Hypothalamus (tissue), 51 donors: ENCODE measurements at places on chromosomes 2 and 18.

DNA sequence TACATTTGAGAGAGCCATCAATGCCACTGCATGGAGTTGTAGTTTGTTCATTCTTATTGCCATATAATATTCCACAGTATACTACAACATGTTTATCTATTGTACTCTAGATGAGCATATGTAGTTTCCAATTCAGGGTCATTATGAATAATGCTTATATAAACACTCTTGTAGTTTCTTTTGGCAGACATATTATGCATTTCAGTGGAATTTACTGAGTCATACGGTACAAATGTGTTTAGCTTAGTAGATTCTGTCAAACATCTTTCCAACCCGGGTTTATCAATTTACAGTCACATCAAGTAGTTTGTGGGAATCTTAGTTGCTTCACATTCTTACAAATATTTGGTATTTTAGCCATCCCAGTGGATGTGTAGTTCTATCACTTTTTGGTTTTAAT is 161.1 kb downstream of the KCNH7 start:
- no peak for DNase-seq

- DNase-seq = no peak
These were observed 57.6 kb upstream of the ZNF532 start for GRCh38 chr18:58806826-58807714.

GRCh38 chr2:157592374-157592773 is 36.3 kb downstream of the ACVR1C start:
- DNase-seq = no peak

GRCh38 chr2:69395866-69396265 is 8.8 kb upstream of the GFPT1 start:
- DNase-seq = no peak

DNA sequence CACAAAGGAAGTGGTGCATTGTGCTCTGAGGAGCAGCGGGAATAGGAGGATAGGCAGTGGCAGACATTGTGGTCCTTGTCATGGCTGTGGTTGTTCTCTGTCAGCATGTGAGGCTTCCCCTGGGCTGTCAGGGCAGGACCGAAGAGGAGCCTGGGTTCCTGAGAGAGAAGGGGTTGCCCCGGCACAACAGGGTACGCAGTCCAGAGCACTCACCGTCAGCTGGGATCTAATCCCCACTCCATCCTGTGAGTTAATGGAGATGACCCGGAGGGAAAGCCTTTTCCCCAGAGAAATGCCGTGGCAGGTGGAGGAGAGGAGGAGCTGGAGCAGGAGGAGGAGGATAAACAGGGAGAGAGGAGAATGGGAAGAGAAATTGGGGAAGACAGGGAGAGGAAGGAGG is 396.7 kb upstream of the HS6ST1 start:
- no peak for DNase-seq

DNA sequence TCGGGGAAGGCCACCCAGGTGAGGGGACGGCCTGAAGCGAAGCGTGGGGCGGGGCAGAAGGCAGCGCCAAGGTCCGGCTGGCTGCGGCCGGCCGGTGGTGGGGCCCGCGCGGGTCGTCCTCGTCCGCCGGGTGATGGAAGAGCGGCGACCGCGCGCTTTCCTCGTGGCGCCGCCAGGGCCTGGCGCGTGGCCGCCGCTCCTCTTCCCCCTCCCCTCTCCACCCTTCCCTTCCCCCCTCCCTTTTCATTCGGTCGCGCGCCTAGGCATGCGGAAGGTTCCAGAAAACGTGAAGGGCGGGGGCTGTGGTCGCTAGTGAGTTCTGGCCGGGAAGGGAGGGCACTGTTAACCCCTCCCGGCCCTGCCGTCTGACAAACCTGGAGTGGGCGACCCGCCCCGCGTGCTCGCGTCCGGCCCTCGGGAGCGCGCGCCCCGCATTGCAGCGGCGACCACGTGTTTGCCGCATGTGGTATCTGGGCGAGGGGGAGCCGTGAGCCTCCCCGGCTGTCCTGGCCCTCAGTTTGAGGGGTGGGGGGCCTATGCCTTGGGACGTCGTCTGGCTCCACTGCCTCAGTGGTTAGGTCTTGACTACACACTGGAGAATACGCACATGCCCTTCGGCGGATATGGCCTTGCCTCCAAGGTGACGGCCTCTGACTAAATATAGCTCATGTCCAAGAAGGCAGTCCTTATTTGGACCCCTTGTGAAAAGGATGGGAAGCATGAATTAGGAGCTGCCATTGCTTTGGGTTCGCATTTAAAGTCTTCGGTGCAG is 579 bp downstream of the MAT2A start:
- DNase-seq = peak; percentile 55

- no peak for DNase-seq
These were observed 24.0 kb downstream of the LYPD6B start for GRCh38 chr2:149062531-149062930.

GRCh38 chr18:2515171-2515787 is 56.0 kb downstream of the METTL4 start:
- no peak for DNase-seq

GRCh38 chr2:215567504-215567903 is 131.6 kb upstream of the FN1 start:
- DNase-seq = no peak

- no peak for DNase-seq
These were observed 190.8 kb upstream of the NDUFV2 start for GRCh38 chr18:8911408-8912340.

- DNase-seq = no peak
These were observed 82.7 kb downstream of the FAM168B start for GRCh38 chr2:131010566-131010965.

- DNase-seq = no peak
These were observed 446.6 kb downstream of the IRS1 start for GRCh38 chr2:226352941-226353560.

DNA sequence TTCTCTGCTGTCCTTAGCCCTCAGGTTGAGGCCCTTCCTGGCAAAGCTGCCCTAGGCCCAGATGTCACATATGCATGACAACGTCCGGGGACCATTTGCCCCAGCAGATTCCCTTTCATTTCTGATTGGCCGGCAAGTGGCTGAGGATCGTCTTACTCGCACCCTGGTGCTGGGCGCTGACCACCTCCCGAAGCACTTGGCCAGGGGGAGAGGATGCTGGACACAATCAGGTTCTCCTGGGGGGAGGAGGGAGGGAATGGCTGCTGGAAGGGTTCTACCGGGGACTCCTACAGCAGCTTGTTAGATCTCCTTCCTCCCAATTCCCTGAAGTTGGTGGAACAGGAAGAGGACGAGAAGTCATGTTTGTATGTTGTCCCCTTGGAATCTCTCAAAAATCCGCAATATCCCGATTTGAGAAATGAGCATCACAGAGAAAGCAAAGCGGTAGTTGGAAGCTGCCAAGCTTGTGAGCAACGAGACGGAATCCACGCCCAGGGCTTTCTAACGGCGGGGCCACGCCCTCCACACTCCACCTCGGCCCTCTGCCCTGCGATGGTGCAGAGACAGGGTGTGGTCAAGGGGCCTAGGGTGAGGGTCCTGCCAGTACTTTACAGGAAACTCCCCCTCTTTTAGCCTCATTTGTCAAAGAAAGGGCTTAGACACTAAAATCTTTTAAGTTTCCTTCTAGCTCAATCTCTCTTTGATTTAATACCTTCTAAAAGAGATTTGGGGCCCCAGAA is 61.8 kb upstream of the YWHAQ start:
- no peak for DNase-seq

DNA sequence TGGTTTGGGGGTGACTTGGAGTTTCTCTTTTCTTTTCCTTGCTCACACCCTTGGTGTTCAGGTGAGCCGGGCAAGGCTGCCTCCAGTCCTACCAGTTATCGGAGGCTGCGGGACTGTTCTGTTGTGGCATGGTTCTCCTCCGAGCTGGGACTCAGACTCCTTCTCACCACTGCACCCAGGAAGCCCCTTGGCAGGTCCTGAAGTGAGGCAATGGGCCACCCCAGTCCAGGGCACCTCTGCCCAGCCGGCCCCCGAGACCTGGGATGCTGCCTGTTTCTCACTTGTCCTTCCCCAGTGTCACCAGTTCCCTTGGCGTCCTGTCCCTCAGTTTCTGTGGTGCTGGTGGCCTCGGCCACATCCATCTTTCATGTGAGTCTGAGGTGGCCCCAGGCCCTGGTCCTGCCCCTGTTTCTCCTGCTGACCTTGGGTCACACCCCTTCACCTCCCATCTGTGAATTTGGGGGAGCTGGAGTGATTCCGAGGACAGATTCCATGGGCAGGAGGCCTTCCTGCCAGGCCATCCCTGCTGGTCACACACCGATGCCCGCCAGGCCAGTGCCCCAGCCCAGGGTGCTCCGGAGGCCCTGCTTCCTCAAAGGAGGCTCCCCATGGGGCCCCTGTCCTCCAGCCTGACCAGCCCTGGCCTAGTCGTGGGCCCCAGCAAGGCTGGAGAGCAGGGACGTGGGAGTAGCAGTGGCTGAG is 6.6 kb upstream of the KLHL30 start:
- DNase-seq = no peak

- DNase-seq = no peak
These were observed 2.5 kb downstream of the SP100 start for GRCh38 chr2:230418341-230419016.

DNA sequence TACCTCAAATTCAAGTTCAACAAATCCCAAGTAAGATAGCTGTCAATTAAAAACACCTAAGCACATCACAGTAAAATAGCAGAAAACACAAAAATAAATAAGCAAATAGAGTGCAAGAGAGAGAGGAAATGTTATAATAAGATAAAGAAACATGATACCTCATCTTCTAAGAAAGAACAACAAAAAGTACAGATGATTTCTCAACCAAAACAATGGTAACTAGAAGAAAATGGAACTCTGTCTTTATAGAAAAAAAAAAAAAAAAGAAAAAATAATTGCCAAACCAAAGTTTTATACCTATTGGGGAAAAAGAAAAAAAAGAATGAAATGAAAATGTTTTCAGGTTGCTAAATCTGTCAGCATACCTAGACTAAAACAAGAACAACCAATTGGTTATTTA is 1253.5 kb upstream of the CDH2 start:
- DNase-seq = no peak

- DNase-seq = no peak
These were observed 18.5 kb downstream of the RBMS1 start for GRCh38 chr2:160474891-160475787.

DNA sequence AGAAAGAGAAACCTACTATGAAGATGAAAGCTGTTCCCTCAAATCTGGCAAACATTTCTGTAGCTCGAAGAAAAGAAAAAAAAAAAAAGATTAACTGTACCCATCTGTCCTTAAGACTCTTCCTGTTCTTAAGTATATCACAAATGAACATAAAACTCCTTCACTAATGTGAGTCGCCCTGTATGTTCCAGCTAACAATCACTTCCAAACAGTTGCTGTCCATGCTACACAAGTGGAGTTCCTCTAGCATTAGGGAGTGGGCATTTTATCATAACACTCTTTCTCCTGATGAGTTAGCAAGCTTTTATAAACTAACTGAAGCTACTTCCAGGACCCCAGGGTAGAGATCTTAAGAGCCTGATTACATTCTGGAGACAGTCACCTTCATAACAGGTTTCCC is 5.8 kb downstream of the CUL3 start:
- no peak for DNase-seq

- no peak for DNase-seq
These were observed 86.0 kb upstream of the SNTG2 start for GRCh38 chr2:864501-865106.

- no peak for DNase-seq
These were observed 94.1 kb downstream of the RTN4 start for GRCh38 chr2:54956111-54956627.
